ENCODE measurements at places on chromosomes 1 and 21.

- H3K36me3 ChIP-seq: no peaks in the 10 kb centered on the region
- no peak overlapping the region for H3K27ac ChIP-seq
- H3K4me3 ChIP-seq: no peak overlapping the region
- DNase-seq: no peak
- H3K4me1 ChIP-seq: peaks cover 20% of the 10 kb centered on the region
- H3K27me3 ChIP-seq: no peaks in the 10 kb centered on the region
Observed at GRCh38 chr1:77407738-77408375, 126.0 kb downstream of the AK5 start.

DNA sequence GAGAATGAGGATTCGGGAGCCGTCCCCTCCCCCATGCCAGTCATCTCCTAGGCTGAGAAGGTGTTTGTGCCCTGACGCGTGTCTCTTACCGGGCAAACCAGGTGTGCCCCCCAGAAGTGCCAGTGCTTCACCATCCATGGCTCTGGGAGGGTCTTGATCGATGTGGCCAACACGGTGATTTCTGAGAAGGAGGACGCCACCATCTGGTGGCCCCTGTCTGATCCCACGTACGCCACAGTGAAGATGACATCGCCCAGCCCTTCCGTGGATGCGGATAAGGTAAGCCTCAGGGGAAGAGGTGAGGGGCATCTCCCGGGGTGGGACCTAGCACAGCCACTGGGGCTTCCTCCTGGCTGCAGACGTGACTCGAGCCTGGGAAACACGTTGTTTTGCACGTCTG lies 959 bp downstream of the PADI6 start:
- no peak overlapping the region for H3K4me3 ChIP-seq
- H3K36me3 ChIP-seq: no peaks in the 10 kb centered on the region
- no peaks in the 10 kb centered on the region for H3K4me1 ChIP-seq
- no peak for DNase-seq
- H3K27me3 ChIP-seq: no peaks in the 10 kb centered on the region
- H3K27ac ChIP-seq: no peak overlapping the region

DNA sequence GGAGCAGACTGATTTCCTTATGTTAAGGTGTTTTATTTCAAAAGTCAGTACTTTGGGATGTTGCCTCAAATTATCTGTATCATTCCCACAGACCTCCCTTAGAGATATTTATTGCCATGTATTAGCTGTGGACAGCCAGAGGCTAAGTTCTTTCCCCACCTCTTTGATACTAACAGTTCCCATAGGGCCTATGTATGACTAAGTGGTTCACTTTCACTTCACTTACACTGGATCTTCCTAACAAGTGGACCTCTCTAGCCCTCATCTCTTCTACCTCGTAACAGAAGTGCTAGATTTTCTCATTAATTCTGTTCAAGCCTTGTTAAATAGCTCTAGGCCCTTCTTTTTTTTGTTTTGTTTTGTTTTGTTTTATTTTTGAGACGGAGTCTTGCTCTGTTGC lies 6.2 kb downstream of the TRAF5 start:
- no peak overlapping the region for H3K4me3 ChIP-seq
- H3K4me1 ChIP-seq: peaks cover 59% of the 10 kb centered on the region
- H3K36me3 ChIP-seq: no peaks in the 10 kb centered on the region
- no peak for DNase-seq

DNA sequence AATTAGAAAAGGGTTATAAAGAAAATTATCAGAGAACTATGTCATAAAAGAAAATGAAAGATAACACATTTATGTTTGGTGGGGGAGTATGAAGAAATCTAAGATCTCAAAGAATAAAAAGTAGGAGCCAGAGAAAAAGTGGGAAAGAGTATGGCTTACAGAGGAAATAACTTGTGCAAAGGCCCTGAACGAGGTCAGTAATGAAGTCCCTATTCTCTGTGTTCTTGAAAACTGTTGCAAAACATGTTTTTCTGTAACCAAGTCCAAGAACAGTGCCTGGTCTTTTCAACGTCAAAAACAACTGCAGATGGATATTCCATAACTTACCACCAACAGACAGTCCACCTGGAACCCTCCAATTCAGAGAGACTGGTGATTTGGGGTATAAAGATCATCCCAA lies 188.1 kb downstream of the NEGR1 start:
- no peak for DNase-seq
- H3K36me3 ChIP-seq: no peaks in the 10 kb centered on the region
- no peak overlapping the region for H3K27ac ChIP-seq
- no peak overlapping the region for H3K4me3 ChIP-seq
- no peaks in the 10 kb centered on the region for H3K4me1 ChIP-seq

GRCh38 chr1:197994907-197995407 lies 77.8 kb downstream of the LHX9 start:
- H3K4me1 ChIP-seq: no peaks in the 10 kb centered on the region
- H3K27me3 ChIP-seq: no peaks in the 10 kb centered on the region
- H3K36me3 ChIP-seq: no peaks in the 10 kb centered on the region
- no peak overlapping the region for H3K4me3 ChIP-seq
- no peak overlapping the region for H3K27ac ChIP-seq

- H3K4me3 ChIP-seq: no peak overlapping the region
- H3K27ac ChIP-seq: no peak overlapping the region
- DNase-seq: no peak
- H3K27me3 ChIP-seq: no peaks in the 10 kb centered on the region
Observed at GRCh38 chr1:168114845-168115244, 21.9 kb downstream of the GPR161 start.

- no peak for DNase-seq
- H3K36me3 ChIP-seq: no peaks in the 10 kb centered on the region
- no peak overlapping the region for H3K4me3 ChIP-seq
- no peaks in the 10 kb centered on the region for H3K4me1 ChIP-seq
Observed at GRCh38 chr1:93738926-93739325, 57.3 kb upstream of the BCAR3 start.

DNA sequence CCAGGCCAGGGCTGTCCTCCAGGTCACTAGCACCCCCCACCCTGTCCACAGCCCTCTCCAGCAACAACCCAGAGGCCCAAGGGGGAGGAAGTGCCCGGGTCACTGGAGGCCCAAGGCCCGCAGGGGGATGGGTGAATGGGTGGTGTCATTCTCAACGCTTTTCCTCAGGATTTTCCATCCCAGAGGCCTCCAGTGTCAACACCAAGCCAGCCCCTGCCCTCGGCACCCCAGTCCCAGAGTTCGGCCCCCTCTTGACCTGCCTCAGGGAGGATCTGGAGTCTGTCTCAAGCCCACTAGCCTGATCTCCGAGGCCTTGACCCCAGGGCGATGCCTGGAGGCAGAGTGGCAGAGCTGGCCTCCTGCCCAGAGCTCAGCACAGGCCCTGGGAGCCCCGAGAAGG lies 5.1 kb downstream of the TMEM82 start:
- DNase-seq: no peak
- H3K36me3 ChIP-seq: no peaks in the 10 kb centered on the region
- H3K4me3 ChIP-seq: peak overlapping the region; percentile 67

- H3K27ac ChIP-seq: no peak overlapping the region
- H3K4me3 ChIP-seq: no peak overlapping the region
- H3K4me1 ChIP-seq: peaks cover 58% of the 10 kb centered on the region
- no peak for DNase-seq
- H3K36me3 ChIP-seq: no peaks in the 10 kb centered on the region
Observed at GRCh38 chr1:61230523-61230922, 148.2 kb downstream of the NFIA start.

GRCh38 chr1:96771847-96772246 lies 50.3 kb downstream of the PTBP2 start:
- no peaks in the 10 kb centered on the region for H3K27me3 ChIP-seq
- no peaks in the 10 kb centered on the region for H3K4me1 ChIP-seq
- H3K27ac ChIP-seq: no peak overlapping the region
- DNase-seq: no peak
- no peaks in the 10 kb centered on the region for H3K36me3 ChIP-seq

DNA sequence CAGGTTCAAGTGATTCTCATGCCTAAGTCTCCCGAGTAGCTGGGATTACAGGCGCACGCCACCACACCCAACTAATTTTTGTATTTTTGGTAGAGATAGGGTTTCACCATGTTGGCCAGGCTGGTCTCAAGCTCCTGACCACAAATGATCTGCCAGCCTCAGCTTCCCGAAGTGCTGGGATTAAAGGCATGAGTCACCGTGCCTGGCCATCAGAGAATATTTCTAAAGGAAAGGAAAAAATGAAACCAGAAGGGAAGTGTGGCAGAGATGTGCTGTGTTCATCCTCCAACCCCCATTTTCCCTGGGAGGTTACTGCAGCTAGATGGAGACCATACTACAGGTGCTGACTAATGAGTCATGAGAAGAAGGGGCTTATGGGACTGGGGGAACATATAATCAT lies 964.1 kb downstream of the TTLL7 start:
- no peak overlapping the region for H3K4me3 ChIP-seq
- H3K36me3 ChIP-seq: no peaks in the 10 kb centered on the region
- no peak overlapping the region for H3K27ac ChIP-seq
- no peak for DNase-seq
- H3K27me3 ChIP-seq: no peaks in the 10 kb centered on the region

- H3K27ac ChIP-seq: peak overlapping the region; percentile 64
- H3K4me1 ChIP-seq: peaks cover 32% of the 10 kb centered on the region
- H3K36me3 ChIP-seq: no peaks in the 10 kb centered on the region
- no peaks in the 10 kb centered on the region for H3K27me3 ChIP-seq
- DNase-seq: no peak
Observed at GRCh38 chr1:43531906-43532584, 1.4 kb downstream of the PTPRF start.

GRCh38 chr1:179812501-179813292 lies 64.9 kb downstream of the TOR1AIP2 start:
- peaks cover 20% of the 10 kb centered on the region for H3K4me1 ChIP-seq
- no peak overlapping the region for H3K27ac ChIP-seq
- H3K36me3 ChIP-seq: no peaks in the 10 kb centered on the region

GRCh38 chr1:223216531-223217205 lies 73.6 kb upstream of the TLR5 start:
- H3K27ac ChIP-seq: no peak overlapping the region
- H3K27me3 ChIP-seq: no peaks in the 10 kb centered on the region
- no peaks in the 10 kb centered on the region for H3K36me3 ChIP-seq
- no peak overlapping the region for H3K4me3 ChIP-seq
- H3K4me1 ChIP-seq: no peaks in the 10 kb centered on the region

DNA sequence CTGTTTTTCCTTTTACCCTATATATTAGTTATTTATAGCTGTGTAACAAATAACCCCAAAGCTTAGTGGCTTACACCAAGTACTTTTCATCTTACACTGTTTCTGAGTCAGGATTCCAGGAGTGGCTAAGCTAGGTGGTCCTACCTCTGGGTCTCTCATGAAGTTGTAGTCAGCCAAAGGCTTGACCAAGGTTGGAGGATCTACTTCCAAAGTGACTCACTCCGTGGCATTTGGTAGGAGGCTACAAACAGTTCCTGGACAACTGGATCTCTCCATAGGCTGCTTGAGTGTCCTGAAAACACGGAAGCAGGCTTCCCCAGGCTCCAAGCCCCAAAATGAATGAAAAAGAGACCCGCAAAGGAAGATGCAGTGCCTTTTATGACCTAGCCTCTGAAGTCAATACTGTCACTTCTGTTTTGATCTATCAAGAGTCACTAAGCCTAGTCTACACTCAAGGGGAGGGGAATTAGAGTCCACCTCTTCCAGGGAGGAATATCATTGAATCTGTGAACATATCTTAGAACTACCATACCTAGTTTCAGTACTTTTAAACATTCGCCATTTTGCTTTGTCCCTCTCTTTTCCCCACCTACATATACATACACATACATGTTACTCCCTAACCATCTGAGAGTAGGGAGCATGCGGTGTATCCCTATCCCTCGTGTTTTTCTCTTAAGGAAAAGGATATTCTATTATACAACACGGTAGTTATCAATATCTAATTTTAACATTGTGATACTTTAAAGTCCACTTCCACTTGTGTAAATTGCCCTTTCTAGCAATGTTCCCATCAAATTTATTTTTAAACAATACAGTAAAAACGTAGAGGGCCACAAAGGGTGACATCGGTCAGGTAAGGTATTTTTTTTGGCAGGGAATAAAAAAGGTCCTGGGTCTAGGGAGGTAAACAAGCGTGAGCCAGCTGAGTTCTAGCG lies 67.2 kb downstream of the SLC35A3 start:
- DNase-seq: no peak
- peak overlapping the region; percentile 96 for H3K27ac ChIP-seq
- H3K27me3 ChIP-seq: no peaks in the 10 kb centered on the region

DNA sequence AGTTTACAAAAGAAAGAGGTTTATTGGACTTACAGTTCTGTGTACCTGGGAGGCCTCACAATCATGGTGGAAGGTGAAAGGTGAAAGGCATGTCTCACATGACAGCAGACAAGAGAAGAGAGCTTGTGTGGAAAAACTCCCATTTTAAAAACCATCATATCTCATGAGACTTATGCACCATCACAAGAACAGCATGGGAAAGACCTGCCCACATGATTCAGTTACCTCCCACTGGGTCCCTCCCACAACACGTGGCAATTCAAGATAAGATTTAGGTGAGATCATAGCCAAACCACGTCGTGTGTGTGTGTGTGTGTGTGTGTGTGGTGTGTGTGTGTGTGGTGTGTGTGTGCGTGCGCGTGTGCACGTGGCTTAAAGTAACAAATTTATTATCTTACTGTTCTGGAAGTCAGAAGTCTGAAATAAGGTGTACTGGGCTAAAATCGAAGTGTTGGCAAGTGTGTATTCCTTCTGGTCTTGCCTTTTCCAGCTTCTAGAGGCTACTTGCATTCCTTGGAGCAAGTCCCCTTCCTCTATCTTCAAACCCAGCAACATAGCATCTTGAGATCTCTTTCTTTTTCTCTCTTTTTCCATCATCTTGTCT lies 48.1 kb upstream of the MPC2 start:
- DNase-seq: no peak
- H3K36me3 ChIP-seq: no peaks in the 10 kb centered on the region
- H3K4me1 ChIP-seq: peaks cover 4% of the 10 kb centered on the region
- H3K27me3 ChIP-seq: no peaks in the 10 kb centered on the region

DNA sequence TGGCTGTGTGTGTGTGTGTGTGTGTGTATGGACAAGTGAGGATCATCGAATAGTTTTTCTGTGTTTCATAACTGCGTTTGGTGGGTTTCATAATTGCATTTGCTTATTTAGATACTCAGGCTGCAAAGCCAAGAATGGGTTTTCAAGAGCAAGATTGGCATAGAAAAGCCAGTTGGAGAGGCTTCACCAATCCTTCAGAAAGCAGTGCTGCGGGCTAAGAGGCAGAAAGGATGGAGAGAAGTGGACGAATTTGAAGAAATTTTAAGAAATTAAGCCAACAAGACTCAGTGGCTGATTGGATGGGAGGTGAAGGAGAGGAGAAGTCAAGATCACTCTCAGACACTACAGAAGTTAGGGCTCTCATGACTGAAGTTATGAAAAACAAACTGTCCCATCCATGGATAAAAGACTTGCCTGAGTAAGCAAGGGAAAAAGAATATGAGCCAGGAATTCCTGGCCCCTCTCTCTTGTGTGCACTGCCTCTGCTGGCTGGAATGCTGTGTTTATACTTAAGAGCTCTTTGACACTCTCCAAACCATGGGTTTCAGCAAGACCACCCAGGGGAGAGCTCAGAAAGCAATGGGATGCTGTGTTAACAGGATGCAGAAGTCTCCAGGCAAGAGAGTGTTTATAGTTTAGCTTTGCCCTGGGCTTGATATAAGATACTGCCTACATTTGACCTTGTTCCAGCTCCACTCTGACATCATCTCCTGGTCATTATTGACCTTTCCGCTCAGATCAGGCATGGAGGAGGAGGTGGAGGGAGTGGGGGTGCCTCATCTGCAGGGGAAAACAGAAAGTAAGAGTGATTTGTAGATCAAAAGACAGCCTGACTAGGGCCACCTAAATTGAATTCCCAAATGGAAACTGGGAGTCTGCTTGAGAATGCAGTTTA lies 232.0 kb upstream of the PLXNA2 start:
- H3K4me1 ChIP-seq: peaks cover 8% of the 10 kb centered on the region
- H3K36me3 ChIP-seq: no peaks in the 10 kb centered on the region
- H3K4me3 ChIP-seq: no peak overlapping the region
- DNase-seq: no peak
- no peaks in the 10 kb centered on the region for H3K27me3 ChIP-seq

GRCh38 chr1:223257856-223258550 lies 106.0 kb downstream of the SUSD4 start:
- DNase-seq: no peak
- H3K36me3 ChIP-seq: no peaks in the 10 kb centered on the region

All from thoracic aorta (tissue), 2 donors.